Retinal pigment epithelial cell (primary cell): ENCODE measurements at places on chromosomes 16 and 17.

GRCh38 chr17:17792037-17792550 lies 44.7 kb downstream of the SREBF1 start:
- DNase-seq = no peak

- DNase-seq = no peak
These were observed 218.9 kb downstream of the MAF start for GRCh38 chr16:79381603-79382042.

GRCh38 chr17:49861150-49861884 lies 13.4 kb upstream of the TAC4 start:
- DNase-seq = no peak

DNA sequence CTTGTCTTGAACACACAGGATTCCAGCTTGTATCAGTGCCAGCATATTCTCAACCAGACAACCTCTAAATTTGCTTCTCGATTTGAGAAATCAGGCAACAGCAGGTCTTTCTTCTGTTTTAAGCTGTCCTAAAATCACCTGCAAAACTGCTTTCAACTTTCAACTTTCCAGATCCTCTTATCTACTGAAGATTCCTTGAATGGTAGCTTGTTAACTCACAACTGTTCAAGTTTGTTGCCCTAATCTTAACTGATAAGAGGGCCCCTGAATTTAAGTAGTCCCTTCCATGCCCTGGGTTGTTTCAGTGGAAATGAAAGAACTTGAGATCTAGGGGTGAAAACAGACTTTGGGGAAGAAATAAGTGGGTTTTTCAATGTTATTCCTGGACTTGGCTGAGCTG lies 57.2 kb downstream of the CHD9 start:
- no peak for DNase-seq

- DNase-seq = no peak
These were observed 73.9 kb downstream of the STH start for GRCh38 chr17:46072998-46073397.

DNA sequence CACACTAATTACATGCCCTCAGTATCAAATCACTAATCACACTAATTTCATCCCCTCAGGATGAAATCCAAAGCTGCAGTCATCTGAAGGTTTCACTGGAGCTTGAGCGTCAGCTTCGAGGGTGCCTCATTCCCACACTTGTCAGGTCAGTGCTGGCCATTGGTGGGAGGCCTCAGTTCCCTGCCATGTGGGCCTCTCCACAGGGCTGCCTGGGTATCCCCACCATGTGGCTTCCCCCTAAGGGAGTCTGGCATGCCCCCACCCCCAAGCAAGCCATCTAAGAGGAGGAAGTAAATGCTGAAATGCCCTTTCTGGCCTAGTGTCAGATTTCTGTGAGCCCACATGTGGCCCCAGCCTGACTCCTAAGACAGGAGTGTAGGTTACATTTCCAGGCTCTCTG lies 78.6 kb upstream of the CDH5 start:
- no peak for DNase-seq

GRCh38 chr17:13087802-13088201 lies 70.0 kb upstream of the ELAC2 start:
- DNase-seq = no peak
